ENCODE measurements at places on chromosomes 1 and 21.
A peak's percentile ranks its signal among the peaks of the same experiment; 100 is the strongest.

DNA sequence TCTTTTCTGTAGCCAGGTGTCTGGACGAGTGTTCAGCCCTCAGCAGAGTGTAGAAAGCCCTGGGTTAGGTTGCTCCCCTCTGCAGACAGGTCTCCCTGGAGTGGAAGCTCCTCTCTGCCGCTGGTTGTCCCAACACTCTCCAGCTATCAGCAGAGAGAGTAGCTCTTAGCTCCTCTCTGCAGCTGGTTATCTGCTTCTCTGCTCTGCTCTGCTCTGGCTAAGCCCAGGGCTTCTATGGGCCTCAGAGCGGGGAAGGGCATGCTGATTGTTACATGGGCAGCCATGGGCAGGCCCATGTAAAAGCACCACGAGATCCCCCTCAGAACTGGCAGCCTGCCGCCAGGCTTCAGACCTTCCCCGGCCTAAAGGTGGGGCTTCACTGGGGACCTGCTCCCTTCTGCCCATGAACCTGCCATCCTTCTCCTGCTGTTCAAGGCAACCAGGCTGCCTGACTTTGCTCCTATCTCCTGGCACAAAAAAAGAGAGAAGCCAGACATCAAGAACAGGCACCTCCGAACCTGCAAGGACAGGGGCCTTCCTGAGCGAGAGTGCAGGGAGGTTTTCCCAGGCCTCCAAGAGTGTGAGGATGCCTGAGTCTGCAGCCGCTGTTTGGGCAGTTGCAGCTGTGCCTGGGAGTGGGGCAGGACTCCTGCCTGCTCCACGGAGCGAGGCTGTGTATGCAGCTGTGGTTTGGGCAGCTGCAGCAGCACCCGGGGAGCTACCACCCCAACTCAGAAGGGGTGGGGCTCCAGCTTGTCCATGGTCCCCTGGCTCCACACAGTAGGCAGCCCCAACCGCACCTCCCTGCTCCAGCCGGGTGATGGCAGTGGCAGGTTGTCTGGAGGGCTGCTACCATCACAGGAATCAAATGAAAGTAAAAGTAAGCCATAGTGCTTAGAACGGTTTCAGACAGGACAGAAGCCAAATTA, 973.7 kb downstream of the LTN1 start:
- DNase-seq, result no peak

GRCh38 chr1:98749152-98749756, 87.7 kb downstream of the SNX7 start:
- DNase-seq, result no peak

DNA sequence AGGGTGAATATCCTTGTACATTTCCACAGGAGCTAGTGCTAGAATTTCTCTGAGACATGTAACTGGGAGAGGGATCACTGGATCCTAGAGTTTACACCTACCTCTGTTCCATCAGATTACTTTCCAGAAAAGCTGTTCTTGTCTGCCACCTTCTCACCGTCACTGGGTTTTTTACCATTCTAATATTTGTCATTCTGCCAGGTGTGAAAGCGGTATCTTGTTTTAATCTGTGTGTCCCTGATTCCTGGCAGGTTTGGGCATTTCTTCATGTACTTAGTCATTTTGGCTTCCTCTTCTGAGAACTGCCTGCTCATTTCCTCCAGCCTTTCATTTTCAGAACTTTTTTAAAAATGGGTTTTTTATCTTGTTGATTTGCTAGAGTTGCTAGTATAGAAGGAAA, 5.1 kb downstream of the PMF1 start:
- no peak for DNase-seq

- no peak for DNase-seq
Observed at GRCh38 chr1:193156822-193157142, 29.6 kb downstream of the B3GALT2 start.

DNA sequence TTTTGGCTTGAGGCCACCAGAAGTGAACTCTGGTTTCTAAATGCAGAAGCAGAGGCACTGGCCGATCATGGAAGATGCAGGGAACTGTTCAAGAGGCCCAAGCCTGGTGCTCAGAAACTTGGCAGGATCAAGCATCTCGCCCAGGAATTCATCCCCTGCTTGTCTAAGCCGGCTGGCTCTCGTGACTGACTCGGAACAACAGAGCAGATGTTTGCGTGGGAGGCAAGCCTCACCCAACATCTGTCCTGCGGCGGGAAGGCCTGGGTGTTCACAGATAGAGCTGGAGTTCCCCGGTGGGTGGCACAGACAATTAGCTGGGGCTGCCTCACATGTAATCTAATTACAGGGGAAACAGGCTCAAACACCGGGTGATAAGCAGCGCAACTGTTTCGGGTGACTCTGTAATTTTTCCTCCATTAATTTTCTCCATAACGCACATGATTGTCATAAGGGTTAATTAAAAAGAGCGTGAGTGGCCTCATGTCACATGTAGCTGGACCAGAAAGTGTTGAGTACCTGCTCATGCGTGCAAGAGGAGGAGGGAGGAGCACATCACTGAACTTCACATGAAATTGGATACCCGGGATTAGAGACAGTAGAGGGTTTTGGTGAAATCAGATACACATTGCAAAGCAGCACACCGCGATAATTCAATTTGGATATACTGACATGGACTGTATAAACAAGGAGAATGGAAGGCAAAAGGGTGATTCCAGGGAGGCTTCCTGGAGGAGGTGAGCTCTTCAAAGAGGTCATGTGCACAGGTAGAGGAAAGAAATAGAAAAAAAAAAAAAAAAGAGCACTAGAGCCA, 180.0 kb downstream of the ETS2 start:
- peak; percentile 19 for DNase-seq

- DNase-seq, result no peak
Observed at GRCh38 chr1:16012590-16013219, 5.1 kb downstream of the HSPB7 start.

GRCh38 chr1:23796466-23797271, 3.9 kb downstream of the GALE start:
- DNase-seq, result no peak

GRCh38 chr1:203526572-203526971, 32.6 kb downstream of the OPTC start:
- DNase-seq, result no peak

DNA sequence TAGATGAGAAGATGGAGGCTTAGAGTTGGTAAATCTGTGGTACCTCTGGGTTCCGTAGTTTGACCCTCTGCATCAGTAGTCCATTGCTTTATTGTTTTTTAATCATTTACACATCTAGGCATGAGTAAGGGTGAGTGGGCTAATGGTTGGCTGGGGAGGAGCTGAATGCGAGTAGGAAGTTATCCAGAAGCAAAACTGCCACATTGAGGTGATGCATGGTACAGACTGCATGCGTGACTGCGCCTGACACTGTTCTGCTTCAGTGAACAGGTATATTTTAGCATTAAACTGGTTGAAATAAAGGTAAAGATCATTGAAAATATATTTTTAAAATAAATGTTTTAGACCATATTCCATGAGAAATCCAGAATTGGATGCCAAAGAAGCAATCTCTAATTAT, 4.4 kb downstream of the DNAJC16 start:
- DNase-seq, result no peak

DNA sequence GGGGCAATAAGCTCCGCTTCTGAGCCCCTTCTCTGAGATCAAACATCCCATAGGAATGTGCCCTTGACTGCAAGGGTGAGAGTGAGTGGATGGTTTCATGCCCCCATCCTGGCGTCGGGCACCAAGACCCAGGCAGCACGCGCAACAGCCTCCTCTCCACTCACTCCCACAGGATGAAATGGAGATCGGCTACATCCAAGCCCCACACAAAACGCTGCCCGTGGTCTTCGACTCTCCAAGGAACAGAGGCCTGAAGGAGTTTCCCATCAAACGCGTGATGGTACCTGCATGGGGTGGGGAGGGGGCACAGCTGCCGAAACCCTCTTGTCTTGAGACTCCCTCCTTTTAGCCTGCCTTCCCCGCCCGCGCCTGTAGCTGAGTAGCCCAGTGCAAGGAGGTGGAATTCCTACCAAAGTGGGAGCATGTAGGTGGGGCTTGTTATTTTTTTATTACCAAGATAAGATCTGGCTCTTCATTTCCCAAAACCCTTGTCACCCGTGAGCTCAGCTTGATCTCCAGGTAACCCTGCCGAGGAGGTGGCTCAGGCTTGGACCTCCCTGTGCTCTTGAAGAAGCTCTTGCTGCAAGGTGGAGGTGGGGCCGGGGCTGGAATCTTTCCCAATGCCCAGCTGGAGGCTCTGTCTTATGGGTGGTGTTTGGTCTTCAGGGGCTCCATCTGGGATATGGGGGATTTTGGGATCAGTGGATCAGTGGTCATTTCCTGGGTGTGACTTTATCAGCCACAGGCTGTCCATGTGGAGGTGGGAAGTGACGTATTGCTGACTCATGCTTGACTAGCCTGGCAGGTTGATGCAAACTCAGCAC, 24.0 kb upstream of the PADI6 start:
- no peak for DNase-seq

DNA sequence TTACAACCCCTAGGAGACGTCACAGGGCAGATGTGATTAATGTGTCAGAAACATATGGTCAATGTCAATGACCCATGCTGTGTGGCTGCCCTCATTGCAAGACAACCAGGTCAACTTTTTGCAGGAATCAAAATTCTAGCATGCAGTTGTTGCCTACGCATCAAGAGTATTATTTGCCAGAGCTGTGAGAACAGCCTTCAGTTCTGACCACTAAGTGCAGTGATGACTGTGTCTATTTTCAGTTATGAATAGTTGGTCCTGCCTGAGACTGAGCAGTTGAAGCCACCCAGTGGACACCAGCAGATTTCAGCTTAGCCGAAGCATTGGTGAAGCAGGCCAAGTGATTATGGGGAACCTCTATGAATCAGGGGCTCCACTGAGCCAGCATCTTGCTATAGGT, 47.3 kb downstream of the LYPLAL1 start:
- DNase-seq, result no peak

- DNase-seq, result no peak
Observed at GRCh38 chr1:240802271-240802670, 190.3 kb upstream of the GREM2 start.

- no peak for DNase-seq
Observed at GRCh38 chr1:184605941-184606340, 148.7 kb downstream of the EDEM3 start.

- no peak for DNase-seq
Observed at GRCh38 chr1:79657951-79658658, 651.6 kb upstream of the ADGRL4 start.

- DNase-seq, result no peak
Observed at GRCh38 chr1:21775985-21776562, 6.9 kb downstream of the USP48 start.

All from stimulated activated CD4-positive, alpha-beta T cell treated with anti-CD3 and anti-CD28 coated beads, Interleukin-1b, Interleukin-23, amount 100 ng/mL, for 24 hours (primary cell).